ENCODE measurements at places on chromosomes 4 and X.

DNA sequence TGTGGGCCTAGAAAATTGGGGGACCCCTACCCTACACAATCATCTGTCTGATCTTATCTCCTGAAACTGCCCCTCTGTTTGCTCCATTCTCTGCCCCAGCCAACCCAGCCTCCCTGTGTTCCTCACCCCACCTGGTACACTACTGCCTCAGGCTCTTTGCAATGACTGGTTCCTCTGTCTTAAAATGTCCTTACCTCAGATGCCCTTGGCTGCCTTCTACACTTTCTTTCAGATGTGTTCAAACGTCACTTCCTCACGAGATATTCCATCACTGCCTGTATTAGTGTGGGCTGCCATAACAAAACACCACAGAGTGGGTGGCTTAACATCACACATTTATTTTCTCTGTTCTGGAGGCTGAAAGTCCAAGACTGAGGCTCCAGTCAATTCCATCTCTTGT lies 29.2 kb downstream of the QDPR start:
- DNase-seq = no peak

DNA sequence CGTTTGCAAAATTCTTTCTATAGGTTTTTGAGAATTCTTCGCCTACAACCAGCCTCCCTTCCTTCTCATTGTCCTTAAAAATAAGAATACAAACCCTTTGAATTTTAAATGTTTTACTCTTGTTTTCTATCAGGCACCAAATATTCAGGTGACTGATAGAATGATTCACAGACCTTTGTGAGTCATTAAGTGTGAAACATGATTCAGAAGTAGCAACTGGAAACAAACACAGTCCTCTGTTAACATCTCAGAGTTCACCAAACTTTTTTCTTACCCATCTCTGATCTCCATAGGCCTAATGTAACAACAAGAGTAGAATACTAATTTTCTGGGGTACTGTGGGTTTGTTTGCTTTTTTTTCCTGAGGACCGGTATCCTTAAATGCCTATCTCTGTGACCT lies 63.4 kb upstream of the MAB21L2 start:
- DNase-seq = no peak

GRCh38 chr4:118762730-118763477 lies 73.0 kb downstream of the SEC24D start:
- DNase-seq = no peak

GRCh38 chrX:68723491-68724155 lies 76.2 kb downstream of the STARD8 start:
- no peak for DNase-seq

DNA sequence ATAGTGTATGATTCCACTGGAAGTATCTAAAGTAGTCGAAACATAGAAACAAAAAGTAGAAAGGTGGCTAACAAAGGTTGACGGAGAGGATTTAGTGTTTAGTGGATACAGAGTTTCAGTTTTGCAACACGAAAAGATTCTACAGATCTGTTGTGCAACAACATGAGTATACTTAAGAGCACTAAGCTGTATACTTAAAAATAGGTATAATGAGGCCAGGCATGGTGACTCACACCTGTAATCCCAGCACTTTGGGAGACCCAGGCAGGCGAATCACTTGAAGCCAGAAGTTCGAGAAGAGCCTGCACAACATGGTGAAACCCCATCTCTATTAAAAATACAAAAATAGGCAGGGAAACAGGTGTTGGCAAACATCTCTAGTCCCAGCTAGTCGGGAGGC lies 7.9 kb upstream of the ATRX start:
- no peak for DNase-seq
